ENCODE measurements at places on chromosomes 3 and 15. TPM values are rescaled to one million over a fixed set of nuclear protein-coding genes. Genes with fewer than 3 reads are reported as not detected.
A peak's percentile ranks its signal among the peaks of the same experiment; 100 is the strongest.

DNA sequence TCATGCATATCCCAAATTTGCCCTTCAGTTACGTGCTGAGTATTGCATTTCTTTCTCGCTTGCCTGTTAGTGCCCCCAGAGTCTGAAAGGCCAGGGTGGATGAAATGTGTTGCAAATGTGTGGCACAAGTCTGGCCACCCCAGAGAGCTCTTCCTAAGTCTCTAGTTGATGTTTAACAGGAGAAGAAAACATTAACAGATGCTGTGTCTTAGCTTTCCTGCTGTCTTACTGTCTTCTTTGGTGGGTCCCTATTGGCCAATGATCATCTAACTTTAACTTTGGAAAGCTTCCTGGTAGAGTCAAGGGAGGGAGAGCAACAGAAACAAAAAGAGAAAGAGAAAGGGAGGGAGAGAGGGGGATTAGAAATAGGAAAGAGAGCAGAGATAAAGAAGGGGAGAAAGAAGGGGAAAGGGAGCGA is 76.7 kb upstream of the P3H2 start:
- peak; percentile 80 for DNase-seq

PIERCE2 gene
- 1.4 TPM for total RNA-seq

DNA sequence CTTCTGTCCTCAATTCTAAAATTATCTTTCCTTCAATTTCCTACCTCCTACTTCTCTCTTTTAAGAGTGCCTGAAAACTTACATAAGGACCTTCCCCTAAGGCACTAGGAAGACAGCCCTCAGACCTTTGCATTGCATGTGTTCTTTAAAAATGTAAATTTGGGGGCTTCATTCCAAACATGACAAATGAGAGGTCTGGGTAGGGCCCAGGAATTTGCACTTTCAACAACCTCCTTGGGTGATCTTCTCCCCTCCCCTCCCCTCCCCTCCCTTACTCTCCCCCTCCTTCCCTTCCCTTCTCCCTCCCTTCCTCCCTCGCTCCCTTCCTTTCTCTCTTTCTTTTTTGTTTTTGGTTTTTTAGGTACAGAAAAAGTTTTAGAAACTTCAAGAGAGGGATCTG is 18.7 kb downstream of the USF3 start:
- DNase-seq: no peak

DNA sequence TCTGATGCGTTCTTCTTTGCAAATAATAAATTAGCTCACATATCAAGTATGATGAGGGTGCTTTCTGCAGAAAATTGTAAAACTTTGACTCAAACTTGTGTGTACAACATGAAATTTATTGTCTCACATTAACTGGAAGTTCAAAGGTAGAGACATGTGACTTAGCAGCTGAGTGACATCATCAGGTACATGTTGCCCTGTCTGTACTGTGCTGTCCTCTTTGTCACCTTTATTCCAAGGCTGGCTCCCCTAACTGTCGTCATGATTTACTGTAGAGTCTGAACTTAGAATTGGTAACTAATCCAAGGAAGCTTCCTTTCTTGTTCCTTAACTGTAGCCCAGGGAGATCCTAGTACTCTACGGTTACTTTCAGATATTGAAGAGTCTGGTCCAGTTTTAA is 12.3 kb upstream of the FSIP1 start:
- no peak for DNase-seq

GRCh38 chr15:81955382-81956062 is 90.3 kb downstream of the MEX3B start:
- no peak for DNase-seq

FAM107A gene
- total RNA-seq: 0.22 TPM

DNA sequence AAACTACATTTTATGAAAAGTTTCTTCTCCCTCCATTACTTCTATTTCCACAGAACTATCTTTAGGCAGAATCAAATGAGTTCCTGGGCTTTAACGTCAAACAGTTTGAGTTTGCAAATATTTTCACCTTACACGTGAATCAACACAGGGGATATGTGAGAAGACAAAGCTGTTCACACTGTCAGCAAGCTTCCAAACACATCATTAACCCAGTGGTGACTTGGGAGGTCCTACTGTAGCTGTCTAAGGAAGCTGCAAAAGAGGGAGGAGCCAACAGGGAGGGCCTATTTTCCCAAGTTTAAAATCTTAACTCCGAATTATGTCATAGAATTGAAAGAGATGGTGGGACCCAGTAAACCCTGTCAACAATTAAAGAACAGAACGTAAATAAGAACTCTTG is 337.8 kb upstream of the DNAJC19 start:
- no peak for DNase-seq

- peak; percentile 1 for DNase-seq
These were observed 154.4 kb downstream of the PEX5L start for GRCh38 chr3:179882292-179882691.

CCR5 gene
- total RNA-seq: not detected

ERC2 gene
- total RNA-seq: 2.7 TPM

THPO gene
- total RNA-seq: not detected

DNA sequence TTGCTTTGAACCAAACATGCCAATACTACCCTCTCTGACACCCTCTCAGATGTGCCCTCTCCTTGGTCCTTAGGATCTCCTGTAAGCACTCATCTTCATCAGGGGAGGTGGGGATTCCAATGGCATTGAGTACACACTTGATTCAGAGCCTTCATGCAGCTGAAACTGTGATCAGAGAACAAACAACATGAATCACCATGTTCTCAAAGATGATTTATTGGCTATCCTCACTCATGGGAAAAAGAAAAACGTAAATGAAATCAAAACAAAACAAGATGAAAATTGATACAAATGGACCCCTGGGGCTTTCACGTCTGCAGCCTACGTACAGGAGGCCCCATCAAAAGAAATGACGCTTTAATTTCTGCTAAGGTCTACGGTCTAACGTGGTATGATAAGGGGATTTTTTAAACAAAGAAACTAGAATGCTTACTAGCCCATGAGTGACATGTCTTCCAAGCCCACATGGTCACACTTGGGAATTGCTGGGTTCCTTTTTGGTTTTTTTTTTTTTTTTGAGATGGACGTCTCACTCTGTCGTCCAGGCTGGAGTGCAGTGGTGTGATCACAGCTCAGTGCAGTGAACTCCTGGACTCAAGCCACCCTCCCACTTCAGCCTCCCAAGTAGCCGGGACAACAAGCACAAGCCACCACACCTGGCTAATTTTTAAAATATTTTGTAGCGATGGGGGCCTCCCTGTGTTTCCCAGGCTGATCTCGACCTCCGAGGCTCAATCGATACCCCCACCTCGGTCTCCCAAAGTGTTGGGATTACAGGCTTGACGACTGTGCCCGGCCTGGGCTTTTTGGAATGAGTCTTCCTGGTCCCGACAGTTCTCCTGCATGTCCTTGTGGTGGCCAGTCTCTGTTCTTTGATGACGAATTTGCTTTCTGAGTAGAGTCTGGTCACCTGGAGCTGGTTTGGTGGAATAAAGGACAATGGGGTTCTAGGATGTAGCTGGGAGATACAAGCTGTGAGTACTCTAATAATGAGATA is 202.6 kb downstream of the XXYLT1 start:
- DNase-seq: no peak

GRCh38 chr3:165883863-165884478 is 46.7 kb upstream of the BCHE start:
- DNase-seq: no peak

DNA sequence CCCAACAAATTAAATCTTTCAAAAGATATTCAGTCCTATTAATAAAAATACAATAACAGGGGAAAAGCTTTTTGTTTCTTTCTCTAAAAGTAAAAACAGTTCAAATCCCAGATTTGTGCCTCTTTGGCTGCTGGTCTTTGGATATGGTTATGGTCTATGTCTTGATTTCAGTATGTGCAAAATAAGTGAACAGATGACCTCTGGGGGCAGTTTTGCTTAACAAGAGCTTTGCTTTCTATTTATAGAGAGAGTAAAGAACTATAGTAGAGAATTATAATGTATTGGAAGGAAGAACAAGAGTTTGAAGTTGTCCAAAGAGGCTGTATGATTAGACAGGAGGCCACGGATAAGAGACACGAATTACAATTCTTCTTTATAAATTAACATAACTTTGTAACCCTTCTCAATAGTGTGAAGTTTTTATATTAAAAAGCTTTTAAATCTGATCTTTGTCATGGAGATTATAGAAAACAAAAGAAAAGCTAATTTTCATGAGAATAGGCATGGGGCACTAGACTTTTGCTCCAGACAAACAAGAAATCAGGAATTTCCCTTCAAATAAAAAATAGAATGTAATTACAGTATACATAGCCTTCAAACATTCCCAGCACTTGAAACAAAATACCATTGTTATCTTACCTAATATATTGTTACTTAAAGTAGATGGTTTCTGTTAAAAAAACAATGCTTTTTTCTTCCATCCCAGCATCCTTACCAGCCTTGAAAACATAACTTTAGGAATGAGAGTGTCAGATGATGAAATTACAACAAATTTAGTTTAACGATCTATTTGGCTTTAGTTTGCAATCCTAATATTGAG is 432.7 kb upstream of the ARHGEF26 start:
- no peak for DNase-seq

GRCh38 chr15:46502667-46503066 is 867.8 kb downstream of the SQOR start:
- peak; percentile 9 for DNase-seq

DNA sequence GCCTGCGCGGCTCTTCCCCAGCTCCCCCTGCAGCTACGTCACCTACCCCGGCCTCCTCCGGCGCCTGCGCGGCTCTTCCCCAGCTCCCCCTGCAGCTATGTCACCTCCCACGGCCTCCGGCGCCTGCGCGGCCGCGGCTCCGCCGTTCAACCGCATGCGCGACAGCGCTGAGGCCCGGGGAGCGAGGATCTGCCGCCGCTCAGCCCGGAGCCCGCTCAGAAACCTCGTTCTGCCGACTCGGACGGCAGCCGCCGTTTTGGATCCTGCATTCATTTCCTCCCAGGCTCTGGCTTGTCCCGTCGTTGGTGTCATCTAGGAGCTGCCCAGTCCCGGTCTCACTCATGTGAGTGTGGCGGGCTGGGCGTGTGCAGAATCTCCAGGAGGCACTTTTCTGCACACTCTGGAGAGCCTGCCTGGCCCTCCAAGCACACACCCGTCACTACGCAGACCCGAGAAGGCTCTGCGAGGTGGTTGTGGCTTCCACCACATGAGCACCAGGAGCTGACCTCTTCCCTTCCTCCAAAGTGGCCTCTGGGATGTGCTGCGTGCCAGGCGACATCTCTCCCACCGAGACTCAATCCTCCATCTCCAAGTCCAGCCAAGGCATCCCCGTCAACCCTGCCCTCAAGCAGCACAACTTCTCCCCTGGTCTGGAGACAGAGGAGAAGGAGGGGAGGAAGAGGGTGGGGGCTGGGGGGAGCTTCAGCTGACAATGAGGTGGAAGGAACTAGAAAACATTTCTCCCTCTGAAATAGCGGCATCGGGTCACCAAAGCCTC is 165.3 kb downstream of the CHSY1 start:
- no peak for DNase-seq

DNA sequence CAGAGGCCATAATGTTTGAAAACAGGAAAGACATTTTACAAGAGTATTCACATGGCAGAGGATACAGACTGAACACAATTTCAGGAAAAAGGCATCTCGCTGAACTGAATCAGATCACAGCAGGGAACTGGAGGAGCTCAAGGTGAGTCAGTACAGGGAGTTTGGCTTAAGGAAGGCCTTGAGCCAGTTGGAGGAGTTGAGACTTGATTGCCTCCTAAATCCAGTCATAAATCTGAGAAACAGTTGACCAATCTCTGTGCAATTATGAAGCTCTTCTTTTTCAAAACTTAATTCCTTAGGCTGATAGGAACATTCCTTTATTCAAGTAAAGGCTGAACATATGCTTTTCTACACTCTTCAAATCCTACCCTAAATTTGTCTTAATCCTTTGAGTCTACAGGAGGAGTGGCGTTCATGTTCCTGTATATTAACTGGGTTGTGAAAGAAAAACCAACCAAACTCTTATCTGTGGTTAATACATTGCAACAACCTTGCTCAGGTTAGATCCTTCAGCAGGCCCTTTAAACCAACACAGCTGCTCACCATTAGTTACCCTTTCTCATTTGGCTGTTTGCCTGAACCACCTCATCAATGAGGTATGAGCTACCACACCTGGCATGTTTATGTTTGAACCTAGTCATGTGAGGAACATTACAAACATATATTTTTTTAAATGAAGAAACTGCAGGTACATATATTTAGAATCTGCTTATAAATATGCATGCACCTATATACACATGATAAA is 404.1 kb upstream of the ATP11B start:
- DNase-seq: peak; percentile 9

DNA sequence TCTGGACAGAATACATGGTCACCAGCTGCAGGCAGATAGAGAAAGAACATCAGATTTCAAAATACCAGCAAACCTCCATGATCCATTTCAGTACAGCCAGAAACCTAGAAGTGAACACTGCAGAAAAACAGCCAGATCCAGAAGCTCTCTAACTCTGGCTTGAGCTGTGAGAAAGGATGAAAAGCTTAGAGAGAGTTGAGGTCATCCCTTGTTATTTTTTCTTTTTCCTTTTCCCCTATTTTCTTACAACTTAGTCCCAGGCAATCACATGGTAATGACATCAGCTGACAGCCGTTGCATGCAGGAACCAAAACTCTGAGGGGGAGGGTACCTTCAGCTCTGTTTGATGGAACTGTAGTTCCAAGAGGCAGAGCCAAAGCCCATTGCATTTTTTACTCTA is 113.2 kb downstream of the TCF12 start:
- peak; percentile 37 for DNase-seq

TBL1XR1 gene
- 68.3 TPM for total RNA-seq

DNA sequence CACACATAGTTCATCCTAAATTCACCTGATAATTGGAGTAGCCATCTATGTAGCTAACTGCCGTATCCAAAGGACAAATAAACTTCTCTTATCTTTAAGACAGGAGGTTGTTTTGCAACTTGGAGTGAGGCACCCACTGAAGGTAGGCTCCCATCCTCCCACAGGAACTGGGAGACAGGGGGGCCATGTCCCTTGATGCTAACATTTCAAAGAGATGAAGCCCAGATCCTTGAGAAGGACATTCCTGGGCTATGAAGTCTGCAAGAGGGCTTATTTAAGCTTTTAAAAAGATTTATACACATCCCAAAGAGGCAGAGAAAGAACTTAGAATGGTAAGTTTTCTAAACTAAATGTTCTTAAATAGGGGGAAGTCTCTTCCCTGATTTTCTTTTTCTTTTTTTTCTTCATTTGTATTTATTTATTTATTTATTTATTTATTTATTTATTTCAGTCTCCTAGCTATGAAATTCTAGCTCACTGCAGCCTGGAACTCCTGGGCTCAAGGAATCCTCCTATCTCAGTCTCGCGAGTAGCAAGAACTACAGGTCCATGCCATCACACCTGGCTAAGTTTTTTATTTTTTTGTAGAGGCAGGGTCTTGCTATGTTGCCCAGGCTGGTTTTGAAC is 12.8 kb upstream of the MOBP start:
- no peak for DNase-seq

DNA sequence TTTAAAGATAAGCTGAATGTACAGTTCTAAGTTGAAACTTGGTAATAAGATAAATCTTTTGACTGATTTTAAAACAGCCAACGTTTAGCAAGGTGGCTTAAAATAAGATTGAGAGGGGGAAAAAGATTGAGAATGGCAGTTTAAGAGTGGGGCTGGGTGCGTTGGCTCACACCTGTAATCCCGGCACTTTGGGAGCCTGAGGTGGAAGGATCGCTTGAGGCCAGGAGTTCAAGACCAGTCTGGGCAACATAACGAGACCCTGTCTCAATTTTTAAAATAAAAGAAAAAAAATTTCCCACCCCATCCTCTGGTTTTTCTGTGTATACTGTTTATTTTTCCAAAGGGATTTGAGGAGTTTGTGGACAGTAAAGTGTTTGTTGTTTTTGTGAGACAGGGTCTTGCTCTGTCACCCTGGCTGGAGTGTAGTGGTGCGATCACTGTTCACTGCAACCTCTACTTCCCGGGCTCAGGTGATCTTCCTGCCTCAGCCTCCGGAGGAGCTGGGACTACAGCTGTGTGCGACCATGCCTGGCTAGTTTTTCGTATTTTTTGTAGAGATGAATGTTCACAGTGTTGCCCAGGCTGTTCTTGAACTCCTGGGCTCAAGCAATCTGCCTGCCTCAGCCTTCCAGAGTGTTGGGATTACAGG is 3.0 kb downstream of the MAPK6 start:
- DNase-seq: no peak

All from epithelial cell of proximal tubule (primary cell).